ENCODE measurements at places on chromosomes 6 and 20. TPM values are rescaled to one million over a fixed set of nuclear protein-coding genes. Genes with fewer than 3 reads are reported as not detected.

CST1 gene
- total RNA-seq = 24.5 TPM

IL20RA gene
- 0.48 TPM for total RNA-seq

TSHZ2 gene
- 0.63 TPM for total RNA-seq

TMEM170B gene
- total RNA-seq = 2.7 TPM

ULBP2 gene
- 19.0 TPM for total RNA-seq

HLA-DRA gene
- total RNA-seq = 0.41 TPM

KCNS1 gene
- total RNA-seq = 0.12 TPM

C20orf141 gene
- not detected for total RNA-seq

MATN4 gene
- not detected for total RNA-seq

OVOL2 gene
- not detected for total RNA-seq

SRMS gene
- total RNA-seq = not detected

GRCh38 chr20:40931410-40932044, 97.1 kb upstream of the TOP1 start:
- DNase-seq = no peak

DNA sequence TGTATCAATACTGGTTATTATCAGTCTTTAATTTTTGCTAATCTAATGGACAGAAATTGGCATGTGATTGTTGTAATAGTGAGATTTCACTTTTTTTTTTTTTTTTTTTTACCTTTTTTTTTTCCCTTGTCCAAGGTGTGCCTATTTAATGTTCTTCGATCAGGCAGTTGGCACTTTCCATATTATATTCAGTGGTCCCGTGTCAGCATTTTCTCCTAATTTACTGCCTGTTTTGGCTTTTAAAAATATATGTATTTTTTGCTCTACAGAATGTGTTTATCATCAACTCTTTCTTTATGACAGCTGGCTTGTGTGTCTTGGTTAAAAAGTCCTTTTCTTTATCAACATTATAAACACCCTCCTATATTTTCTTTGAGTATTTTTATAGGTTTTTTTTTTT, 39.4 kb downstream of the CDYL start:
- DNase-seq = no peak

- no peak for DNase-seq
Observed at GRCh38 chr20:43995645-43996044, 81.0 kb downstream of the TOX2 start.

GRCh38 chr6:138017166-138017757, 90.0 kb downstream of the PERP start:
- no peak for DNase-seq

DNA sequence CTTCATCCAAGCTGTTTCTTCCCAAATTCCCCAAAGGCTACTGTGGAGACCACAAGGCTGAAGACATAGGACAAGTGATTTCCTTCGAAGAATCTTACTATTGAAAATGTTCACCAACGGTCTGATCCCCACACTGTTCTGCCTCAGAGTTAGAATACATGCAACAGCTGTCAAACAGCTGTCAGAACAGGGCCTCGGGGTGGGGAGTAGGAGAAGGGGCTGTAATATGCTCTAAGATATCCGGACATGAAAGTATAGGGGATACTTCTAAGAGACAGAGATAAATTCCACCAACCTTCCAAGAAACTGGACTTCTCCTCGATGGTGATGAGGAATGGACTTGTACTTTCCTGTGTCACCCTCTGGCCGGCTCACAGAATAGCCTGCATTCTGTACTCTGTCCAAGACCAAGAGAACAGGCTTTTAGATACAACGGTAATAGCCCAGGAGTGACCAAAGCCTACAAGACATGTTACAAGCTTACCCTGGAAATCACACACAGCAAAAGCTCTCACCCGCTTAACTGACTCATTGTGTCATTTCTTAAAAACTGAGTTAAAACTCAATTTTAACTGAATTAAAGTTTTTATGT, 69.2 kb upstream of the PTGIS start:
- no peak for DNase-seq

DNA sequence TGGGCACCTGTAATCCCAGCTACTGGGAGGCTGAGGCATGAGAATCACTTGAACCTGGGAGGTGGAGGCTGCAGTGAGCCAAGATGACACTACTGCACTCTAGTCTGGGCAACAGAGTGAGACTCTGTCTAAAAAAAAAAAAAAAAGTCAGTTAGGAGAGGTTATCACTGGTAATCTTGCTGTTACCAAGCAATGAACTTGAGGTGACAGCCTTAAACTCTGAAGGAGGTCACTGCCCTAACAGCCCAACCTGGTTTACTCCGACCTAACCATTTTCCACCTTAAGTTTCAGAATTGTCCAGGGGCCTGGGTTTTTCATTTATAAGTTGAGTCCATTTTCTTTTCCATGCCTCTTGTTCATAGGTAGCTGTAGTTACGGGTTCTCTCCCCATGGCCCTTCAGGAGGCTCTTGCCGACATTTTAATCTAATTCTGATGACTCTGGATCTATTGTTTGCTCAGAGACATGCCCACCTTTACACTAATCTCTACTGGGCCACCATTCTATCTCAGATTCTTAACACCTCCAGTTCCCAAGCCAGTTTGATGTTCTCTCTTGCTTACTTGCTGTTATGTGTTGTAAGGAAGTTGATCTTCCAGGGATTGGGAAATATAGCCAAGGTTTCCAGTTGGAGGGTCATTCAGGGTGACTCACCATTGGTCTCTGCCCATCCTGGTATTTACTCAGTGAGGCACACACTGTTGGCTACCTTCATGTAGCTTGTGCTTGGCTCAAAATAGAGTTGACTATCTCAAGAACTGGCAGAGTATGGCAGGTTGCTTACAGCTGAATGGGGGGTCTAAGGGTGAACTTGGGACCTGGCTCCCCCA, 29.1 kb downstream of the SHLD1 start:
- DNase-seq = no peak
